Stimulated activated CD4-positive, alpha-beta T cell treated with anti-CD3 and anti-CD28 coated beads, Interleukin-1b, Interleukin-23, amount 100 ng/mL, for 48 hours (primary cell): ENCODE measurements at places on chromosomes 11 and 22.
A peak's percentile ranks its signal among the peaks of the same experiment; 100 is the strongest.

- no peak for DNase-seq
These were observed 47.2 kb upstream of the SMIM38 start for GRCh38 chr11:69108559-69108958.

GRCh38 chr11:94131047-94131717 lies 2.5 kb downstream of the PANX1 start:
- no peak for DNase-seq

GRCh38 chr11:69497221-69497787 lies 15.8 kb downstream of the LINC01488 start:
- no peak for DNase-seq

DNA sequence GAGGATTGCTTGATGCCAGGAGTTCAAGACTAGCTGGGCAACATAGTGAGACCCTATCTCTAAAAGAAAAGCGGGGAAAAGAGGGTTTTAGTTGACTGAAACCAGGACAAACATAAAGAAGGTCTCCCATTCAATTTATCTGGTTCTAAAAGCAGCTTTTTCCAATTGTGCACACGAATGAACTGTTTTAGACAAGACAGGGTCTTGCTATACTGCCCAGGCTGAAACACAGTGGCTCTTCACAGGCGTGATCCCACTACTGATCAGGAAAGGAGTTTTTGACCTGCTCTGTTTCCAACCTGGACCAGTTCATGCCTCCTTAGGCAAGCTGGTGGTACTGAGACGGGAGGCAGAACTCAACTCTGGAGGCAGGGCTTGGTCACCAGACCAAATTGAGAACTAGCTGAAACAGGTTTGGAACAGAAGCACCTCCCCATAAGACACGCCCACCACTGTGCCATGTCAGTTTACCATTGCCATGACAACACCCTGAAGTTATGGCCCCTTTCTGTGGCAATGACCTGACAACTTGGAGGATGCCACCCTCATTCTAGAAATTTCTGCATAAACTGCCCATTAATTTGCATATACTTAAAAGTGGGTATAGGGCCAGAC lies 2.8 kb upstream of the NUCB2 start:
- DNase-seq, result peak; percentile 27

- no peak for DNase-seq
These were observed 544.6 kb upstream of the B3GAT1 start for GRCh38 chr11:134956450-134957210.

- DNase-seq, result no peak
These were observed 185.3 kb upstream of the C11orf87 start for GRCh38 chr11:109236696-109237095.

- peak; percentile 6 for DNase-seq
These were observed 12.0 kb upstream of the FOLR1 start for GRCh38 chr11:72179804-72180396.

DNA sequence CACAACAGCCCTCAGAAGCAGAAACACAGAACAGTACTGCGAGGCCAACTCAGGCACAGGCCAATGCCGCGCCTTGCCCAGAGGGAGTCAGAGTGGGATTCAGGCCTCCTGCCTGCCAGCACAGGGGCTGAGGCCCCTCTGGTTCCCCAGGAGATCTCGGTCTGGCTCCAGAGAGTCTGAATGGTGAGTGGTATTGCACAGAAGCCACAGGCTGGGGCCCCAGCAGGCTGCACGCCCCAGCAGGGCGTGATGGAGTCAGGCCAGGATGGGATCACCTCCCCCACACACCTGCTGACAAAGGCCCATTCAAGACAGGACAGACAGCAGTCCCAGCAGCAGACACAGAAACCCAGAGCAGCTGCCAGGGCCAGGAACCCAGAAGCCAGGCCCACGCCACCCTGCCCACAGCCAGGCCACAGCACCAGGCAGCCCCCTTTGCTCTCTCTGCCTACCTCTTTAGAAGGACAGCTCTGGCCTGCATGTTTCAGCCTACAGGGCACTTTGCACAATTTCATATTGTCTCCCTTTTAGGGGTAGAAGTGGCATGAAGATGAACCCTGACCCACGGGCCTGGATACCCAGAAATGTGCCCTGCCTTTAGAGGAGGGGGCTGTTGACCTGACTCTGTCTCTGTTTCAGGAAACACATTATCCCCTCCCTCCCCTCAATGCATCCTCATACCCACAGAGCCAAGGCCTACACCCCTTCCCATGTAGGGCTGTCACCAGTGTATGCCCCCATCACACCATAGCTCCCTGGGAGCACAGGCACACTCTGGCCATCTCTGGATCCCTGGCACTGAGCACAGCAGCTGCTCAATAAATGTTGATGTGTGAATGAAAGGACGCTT lies 6.1 kb downstream of the FXYD6 start:
- DNase-seq, result no peak

DNA sequence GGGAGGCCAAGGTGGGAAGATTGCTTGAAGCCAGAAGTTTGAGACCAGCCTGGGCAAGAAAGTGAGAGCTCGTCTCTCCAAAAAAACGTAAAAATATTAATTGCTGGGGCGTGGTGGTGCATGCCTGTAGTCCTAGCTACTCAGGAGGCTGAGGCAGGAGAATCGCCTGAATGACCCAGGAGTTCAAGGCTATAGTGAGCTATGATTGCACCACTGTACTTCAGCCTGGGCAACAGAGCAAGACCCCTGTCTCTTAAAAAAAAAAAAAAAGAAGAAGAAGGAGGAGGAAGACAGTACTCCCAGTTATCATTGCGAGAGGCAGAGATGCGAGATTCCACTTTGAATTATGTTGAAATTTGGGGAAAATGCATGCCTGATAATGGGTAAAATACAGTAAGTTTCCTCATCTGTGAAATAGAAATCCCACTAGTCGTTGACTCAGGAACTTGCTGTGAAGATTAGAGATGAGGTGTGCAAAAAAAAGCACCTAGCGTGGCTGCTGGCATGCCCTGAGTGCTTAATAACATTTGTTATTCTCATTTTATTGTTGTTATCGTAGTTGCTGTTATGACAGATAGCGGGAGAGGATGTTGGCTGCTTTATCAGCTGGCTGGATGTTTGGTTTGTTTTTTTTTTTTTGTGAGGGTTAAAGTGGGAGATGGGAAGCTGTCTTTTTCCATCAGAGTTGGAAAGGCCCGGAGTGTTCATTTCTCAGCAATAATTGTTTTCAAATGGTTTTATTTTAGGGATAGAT lies 33.4 kb downstream of the BCR start:
- no peak for DNase-seq

DNA sequence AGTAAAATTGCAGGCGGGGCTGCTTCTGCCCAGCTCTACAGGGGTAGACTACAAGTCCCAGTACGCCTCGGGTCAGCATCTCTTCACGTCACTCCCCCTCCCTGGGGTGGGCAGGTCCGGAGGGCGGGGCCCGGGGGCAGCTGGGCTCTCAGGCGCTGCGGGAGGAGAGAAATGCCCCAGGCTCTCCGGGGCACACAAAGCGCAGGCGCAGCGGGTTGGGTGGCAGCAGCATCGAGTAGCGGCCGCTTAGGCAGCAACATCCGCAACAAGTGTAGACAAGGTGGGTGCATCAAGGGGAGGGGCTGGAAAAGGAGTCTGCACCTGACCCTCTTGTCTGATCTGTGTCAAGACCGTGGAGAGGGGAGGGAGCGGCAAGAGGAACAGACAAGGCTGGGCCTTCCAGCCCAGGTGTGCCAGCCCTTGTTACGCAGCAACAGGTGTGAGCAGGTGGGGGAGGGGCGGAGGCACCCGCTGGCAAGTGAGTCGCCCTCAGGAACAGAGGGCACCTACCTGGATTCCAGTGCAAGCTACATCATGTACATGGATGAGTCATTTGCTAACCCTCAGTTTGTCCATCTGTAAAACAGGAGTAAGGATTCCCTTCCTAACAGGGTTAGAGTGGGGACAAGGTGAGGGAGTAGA lies 1.2 kb downstream of the PLEKHB1 start:
- peak; percentile 92 for DNase-seq

GRCh38 chr11:116776522-116776984 lies 3.8 kb upstream of the BUD13 start:
- peak; percentile 44 for DNase-seq

DNA sequence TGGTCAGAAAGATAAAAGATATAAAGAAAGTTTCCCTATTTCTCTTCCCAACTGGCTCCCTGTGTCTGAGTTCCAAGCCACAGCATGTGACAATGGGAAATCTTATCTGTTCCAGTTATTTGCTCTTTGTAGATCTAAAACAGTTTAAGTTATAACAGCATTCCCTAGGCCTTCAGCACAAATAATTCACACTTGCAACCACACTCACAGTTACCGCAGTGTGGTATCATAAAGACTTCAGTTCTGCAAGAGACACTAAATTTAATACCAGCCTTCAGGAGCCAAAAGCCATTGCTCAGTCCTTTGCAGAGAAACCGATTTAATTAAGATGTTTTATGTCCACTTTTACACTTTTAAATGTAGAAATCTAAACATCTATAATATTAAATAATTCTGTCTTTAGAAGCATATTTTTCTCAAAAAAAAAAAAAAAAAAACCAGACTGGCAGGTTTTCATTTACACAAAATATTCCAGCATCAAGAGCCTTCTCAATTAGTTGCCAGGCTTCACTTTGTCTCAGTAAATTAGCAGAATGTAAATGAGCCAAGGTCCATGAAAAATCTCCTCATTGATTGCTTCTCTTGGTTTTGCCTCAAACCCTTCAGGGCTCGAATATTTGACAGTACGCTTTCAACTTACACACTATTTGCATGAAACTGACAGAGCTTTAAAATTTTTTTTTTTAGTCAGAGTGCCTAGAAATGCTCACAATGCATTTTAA lies 300.0 kb upstream of the DDI1 start:
- DNase-seq, result no peak

DNA sequence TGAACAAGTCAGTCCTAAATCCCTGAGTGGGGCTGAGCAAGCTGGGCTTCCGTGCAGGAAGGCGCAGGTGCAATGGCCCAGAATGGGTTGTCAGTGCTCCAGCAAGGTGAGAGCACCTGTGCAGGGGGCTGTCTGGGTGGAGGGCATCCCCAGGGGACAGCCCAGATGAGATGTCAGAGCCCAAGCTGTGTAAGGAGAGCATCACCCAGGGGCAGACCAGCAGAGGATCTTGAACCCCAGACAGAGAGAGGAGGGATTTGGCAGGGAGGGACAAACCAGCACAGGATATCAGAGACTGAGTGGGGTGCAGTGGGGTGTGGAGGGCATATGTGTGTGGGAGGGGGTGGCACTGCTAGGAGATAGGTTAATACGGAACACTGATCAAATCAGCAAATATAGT lies 114.9 kb upstream of the TMEM45B start:
- no peak for DNase-seq

GRCh38 chr11:96065379-96065778 lies 141.5 kb upstream of the MTMR2 start:
- no peak for DNase-seq

DNA sequence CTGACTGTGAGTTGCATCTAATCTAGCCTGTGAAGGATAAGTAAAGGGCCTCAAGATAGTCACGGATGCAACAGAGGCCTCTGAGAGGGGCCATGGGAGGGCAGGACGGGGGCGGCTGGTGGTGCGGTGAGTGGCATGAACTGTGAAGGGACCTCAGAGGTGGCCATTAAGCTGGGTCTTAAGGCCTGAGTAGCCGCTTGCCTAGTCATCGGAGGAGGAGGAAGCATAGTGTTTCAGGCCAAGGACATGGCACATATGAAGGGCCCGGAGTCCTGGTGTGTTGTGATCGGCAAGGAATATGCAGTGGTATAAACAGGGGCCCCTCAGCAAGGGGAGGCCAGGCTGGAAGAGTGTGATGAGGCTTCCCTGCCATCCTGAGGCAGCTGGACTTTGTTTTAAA lies 51.8 kb downstream of the TRIOBP start:
- no peak for DNase-seq

DNA sequence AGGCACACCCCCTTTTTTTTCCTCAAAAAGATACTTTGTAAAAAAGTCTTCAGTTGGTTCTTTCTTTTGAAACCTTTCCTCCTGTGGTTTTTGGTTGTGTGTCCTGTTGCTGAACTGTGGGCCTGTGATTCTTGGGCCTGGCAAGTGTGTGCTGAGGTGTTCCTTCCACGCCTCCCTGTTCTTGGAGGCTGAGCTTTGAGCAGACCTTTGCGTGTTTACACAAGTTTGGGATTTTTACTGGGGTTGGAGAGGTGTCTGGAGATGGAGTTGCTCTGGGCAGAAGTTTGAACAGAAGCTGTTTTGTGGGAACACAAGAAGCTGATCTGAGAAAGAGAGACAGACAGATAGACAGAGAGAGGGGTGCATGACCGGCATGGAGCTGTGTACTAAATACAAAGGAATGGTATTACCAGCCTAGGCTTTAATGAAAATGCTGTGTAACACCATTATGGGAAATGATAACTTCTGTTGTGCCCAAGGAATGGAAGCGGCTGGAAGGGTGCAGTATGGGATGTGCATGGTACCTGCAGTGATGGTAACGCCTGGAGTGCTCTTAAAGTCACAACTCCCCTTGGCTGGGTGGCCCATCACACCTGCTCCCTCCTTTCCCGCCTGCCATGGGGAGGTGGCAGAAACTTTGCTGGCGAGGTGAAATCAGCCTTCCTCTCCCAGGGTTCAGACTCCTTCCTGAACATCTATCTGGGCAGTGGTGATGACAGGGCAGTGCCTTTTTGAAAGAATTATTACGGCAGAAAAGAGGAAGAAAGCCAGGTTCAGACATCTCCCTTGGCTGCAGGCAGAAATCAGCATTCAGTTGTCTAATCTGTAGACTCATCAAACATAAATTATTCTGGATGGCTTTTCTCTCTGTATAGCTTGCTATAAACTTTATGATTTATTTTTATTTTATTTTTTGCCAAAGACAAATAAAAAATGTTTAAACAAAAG lies 70.4 kb downstream of the LDLRAD3 start:
- no peak for DNase-seq

DNA sequence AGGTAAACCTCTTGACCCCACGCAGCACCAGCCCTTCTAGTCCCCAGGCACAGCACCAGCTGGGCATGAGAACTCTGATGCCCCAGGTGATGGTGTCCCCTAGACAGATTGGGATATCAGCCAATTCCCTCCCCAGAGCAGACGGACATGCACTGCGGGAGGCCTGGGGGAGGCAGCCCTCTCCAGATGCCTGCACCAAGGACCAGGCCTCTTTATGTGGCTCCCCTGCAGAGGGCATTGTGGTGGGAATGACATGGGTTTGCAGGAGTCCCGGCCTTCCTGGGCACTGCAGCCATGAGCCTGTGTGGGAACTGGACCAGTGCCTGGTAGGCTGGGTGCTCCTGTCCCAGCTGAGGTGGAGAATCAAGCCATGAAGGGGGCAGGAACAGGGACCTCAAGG lies 25.9 kb downstream of the PPM1F start:
- no peak for DNase-seq

DNA sequence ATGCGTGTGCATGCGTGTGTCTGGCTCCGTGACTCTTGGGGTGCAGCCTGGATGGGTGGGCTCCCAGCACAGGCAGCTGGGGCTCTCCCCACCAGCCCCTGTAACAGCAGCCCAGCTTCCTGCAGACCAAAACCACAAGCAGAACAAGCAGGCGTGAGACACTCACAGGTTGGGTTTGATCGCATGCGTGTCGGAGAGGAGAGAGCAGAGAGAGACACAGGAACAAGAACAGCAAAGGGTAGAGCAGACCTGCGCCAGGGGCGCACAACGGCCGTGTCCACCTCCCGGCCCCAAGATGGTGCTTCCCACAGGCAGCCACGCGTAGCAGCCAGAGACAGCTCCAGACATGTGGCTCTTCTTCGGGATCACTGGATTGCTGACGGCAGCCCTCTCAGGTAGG lies at the start of gene CD6:
Gene CD6, plus strand, starts transcription at position 161 of the 400 bp plus-strand sequence. Its CDS starts 186 bp downstream, at position 347.
- peak; percentile 74 for DNase-seq

GRCh38 chr11:83649528-83649855 lies 363.3 kb upstream of the CCDC90B start:
- DNase-seq, result no peak

- DNase-seq, result no peak
These were observed 346 bp downstream of the FJX1 start for GRCh38 chr11:35618497-35619115.

GRCh38 chr11:76797341-76798201 lies 14.4 kb downstream of the TSKU start:
- DNase-seq, result no peak

GRCh38 chr11:27386181-27386845 lies 23.3 kb upstream of the CCDC34 start:
- no peak for DNase-seq
